ENCODE measurements at places on chromosomes 16 and 17.
A peak's percentile ranks its signal among the peaks of the same experiment; 100 is the strongest.

DNA sequence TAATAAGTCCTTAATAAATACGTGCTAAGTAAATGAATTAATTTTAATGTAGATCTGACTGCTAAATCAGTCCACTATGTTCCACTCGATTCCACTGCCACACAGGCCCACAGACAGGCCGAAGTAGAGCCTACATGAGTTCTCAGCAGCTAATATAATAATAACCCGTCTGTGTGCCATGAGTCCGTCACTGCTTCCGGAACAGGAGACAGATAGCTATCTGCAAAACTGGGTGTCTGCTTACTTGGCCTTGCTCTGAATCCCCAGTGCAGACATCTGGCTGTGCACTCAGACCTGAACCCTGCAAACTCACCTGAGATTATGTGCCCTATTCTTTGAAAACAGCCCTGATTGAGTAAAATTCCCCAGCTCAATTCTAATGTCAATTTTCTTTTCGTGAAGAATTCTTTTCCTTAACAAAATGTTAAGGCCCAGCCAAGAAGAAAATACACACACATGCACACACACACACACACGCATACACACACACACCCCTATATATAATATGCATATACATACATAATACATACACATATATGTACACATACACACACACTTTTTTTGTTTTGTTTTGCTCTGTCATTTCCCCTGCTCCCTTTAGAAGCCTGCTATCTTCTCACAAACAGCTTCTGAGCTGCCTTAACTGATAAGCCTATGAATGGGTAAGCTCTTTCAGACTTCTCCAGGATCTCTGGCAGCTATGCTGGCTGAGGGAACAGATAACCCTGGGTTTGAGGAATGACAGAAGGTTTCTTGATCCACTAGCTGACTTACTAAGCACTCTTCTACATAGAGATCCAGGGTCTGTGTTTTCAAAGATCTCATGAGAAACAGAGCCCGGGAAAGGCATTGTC lies 39.8 kb upstream of the TOM1L1 start:
- peak; percentile 94 for DNase-seq

GRCh38 chr16:30929167-30929566 lies 5.8 kb downstream of the FBXL19 start:
- no peak for DNase-seq

DNA sequence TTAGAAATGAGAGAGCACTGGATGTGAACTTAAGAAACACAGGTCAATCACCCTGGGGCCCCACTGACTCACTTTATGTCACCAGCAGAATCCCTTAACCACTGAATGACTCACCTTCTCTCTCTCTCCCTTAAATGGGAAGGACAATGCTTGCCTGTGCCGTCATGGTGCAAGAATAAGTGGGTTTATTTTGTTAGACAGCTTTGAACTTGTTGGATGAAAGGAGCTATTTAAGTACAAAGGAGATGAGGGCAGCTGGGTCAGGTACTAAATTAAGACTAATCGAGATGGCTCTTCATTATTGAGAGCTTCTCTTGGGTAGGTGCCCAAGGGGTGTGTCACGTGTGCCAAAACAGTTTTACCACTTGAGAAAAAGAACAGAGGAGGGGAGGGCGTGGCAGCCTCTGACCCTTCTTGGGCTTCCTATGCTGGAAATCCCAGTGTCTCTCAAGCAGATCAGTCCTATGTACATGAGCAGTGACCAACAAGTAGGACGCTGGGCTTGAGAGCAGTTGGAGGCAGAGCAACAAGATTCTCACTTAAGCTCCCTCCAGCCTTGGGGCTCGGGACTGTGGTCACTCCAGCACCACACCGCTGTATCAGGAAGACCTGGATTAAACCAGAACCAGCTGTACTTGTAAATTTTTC lies 6.7 kb upstream of the KRT31 start:
- DNase-seq = peak; percentile 13

DNA sequence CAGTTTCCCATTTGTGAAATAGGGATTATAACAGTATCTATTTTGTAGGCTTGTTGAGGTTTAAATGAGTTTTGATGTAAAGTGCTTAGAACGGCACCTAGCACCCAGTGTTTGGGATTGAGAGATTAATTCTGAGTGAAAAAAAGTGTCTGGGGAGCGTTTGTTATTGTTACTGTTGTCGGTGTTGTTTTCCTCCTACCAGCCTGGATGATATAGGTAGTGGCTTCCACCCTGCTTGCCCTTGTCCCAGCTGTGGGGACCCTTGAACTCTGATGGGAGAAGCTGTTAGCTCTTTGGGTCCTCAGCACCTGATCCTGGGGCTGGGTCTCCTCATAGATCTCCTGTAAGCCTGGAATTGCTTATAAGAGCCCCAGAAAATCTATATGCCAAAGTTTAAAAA lies 4.9 kb downstream of the FMNL1 start:
- DNase-seq = no peak

- no peak for DNase-seq
These were observed 2.8 kb downstream of the DBNDD1 start for GRCh38 chr16:90016339-90016950.

DNA sequence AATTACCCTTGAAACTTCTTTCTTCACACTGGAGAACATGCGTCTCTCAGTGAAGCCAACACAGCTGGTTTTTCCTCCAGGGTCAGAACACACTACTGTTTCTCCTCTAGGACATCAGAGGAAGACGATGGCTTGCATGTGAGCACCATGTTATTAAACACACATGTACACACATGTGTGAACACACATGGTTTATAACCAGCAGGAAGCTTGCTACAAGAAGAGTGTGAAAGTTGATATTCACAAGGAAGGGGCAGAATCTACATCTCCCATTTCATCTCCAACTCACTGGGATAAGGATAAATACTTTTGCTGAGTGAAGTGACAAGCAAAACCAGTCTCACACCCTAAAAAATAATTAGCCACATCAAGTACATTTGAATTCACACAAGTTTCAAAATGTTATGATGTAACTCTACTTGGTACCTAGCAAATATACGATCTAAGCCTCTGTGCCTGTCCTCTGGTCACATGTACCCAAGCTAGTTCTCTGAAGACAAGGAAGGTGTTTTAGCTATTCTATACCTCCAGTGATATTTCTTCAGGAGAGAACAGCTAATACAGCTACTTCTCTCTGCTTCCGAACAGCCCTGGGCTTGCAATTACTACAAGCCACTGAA lies 127.7 kb downstream of the PARN start:
- DNase-seq = peak; percentile 35

DNA sequence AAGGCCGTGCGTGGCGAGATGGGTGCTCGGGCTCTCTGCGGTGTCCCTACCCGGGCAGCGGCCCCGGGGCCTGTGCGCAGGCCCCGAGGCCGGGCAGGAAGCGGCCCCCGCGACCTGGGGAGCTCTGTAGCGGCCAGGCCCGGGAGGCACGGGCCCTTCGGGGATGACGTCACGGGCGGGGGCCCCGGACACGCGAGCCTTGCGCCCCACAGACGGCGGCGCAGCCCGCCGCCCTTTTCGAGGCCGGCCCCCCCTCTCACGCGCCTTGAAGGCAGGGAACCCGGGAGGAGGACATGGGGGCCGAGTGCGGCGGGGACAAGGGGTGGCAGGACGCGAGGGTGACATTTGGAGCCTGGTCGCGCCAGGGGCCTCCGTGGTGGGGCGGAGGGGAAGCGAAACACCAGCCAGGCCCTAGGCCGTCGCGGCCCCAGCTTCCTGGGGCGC lies 1.1 kb downstream of the RAI1 start:
- peak; percentile 41 for DNase-seq

GRCh38 chr17:21193031-21193430 lies 20.9 kb downstream of the TMEM11 start:
- DNase-seq = no peak

GRCh38 chr16:74521691-74522090 lies 85.2 kb downstream of the GLG1 start:
- DNase-seq = no peak

- DNase-seq = no peak
These were observed 191.8 kb downstream of the SNX29 start for GRCh38 chr16:12168074-12169000.

DNA sequence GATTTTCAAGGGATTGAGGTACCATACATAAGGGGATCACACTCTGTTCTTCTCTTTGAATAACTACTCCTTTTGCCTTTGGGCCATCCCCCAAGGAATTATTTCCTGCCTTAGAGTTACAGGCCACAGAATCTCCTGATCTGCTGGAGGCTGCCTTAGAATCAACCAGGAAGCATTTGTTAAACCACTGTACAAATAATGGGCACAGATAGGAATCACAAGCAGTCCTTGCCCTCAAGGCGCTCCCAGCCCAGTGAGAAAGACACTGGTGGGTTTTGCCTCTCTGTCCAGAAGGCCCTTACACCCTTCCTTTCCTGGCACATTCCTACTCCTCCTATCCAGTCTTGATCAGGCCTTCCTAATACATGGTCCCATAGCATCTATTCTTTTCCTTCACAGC lies 45.9 kb downstream of the MRTFB start:
- DNase-seq = no peak

- DNase-seq = no peak
These were observed 62.7 kb downstream of the SNX20 start for GRCh38 chr16:50618238-50618918.

DNA sequence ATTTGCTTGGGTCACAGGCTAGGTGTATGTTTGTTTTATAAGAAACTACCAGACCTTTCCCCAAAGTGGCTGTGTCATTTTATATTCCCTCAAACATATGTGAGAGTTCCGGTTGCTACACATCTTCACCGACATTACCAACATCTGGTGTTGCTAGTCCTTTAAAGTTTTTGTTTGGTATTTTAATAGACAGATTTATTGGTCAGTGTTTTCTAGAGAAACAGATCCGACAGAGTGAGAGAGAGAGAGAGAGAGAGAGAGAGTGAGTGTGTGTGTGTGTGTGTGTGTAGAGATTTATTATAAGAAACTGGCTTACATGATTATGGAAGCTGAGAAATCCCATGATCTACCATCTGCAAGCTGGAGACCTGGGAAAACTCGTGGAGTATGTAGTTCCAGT lies 31.0 kb downstream of the LDHD start:
- DNase-seq = no peak

DNA sequence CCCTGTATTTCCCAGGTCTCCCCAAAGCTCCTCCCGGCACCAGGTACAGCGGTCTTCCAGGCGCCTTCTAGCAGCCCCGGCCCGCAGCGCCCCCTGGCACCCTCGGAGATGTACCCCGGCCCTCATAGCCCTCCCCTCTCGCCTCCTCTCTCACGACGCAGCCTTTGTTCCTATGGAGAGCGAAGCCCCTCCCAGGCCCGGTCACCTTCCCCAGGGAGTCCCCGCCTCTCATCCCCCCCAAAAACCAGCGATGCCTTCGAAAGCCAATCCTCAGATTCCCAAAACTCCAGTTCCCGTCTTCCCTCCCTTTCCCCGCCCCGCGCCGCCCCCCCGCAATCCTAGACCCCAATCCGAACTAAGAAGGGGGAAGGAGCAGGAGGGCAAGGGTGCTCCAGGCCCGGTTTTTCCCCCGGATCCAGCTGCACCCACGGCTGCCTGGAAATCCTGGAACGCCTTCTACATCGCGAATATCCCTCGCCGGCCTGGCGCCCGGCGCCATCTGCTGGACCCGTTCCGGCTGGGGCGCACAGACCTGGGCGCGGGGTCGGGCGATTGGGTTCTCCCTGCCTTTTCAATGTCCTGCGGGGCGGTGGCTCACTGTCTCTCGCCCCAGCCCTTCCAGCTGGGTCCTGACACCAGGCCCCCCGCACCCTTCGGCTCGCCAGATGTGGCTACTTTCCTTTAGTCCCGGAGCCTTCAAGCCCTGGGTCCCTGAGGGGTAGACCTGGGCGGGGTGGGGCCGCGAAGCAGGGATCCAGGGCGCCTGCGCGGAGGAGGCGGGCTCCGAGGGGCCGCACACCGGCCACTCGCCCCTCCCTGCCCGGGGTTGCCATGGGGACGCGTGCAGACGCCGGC lies at the start of gene DNAH2:
Gene DNAH2 (plus strand): TSS at position 844 of the 855 bp plus-strand sequence. CDS start 1,991 bp downstream, outside the sequence.
- peak; percentile 86 for DNase-seq

GRCh38 chr16:49556606-49557446 lies 183.2 kb downstream of the C16orf78 start:
- DNase-seq = peak; percentile 7

DNA sequence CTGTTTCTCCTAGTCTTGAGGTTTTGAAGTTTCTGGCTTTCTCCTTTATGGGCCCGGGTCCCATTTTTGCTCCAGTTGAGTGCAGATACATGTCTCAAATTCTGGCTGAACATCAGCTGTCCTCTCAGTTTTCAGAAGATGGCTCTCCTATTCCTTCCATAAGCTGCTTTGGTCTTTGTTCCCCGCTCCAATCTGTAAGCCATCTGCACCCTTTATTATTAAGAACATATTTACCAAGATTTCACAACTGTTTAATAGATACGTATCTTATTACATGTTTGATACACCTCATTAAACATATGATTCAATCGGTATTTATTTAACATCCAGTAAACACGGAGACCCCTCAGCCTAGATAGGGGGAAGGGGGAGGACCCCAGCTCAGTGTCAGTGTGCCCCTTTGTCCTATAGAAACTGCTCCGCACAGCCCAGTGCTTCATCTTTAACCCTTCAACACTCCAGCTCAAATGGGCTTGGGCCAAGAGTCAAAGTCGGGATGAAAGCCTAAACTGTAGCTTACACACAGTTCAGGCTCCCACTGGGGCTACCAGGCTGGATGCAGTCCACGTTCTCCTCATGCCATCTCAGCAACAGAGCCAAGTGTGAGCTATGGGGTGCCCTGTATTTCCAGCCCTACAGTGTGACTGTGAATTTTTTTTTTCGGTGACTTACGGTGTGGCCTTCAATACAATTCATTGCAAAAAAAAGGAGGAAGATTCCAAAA lies 166.0 kb upstream of the ZFHX3 start:
- no peak for DNase-seq

GRCh38 chr16:60392380-60392779 lies 1643.9 kb downstream of the CDH8 start:
- DNase-seq = no peak

GRCh38 chr17:10018461-10018891 lies 113.4 kb upstream of the RCVRN start:
- peak; percentile 78 for DNase-seq

GRCh38 chr17:77208856-77209255 lies 68.1 kb downstream of the SEC14L1 start:
- no peak for DNase-seq

DNA sequence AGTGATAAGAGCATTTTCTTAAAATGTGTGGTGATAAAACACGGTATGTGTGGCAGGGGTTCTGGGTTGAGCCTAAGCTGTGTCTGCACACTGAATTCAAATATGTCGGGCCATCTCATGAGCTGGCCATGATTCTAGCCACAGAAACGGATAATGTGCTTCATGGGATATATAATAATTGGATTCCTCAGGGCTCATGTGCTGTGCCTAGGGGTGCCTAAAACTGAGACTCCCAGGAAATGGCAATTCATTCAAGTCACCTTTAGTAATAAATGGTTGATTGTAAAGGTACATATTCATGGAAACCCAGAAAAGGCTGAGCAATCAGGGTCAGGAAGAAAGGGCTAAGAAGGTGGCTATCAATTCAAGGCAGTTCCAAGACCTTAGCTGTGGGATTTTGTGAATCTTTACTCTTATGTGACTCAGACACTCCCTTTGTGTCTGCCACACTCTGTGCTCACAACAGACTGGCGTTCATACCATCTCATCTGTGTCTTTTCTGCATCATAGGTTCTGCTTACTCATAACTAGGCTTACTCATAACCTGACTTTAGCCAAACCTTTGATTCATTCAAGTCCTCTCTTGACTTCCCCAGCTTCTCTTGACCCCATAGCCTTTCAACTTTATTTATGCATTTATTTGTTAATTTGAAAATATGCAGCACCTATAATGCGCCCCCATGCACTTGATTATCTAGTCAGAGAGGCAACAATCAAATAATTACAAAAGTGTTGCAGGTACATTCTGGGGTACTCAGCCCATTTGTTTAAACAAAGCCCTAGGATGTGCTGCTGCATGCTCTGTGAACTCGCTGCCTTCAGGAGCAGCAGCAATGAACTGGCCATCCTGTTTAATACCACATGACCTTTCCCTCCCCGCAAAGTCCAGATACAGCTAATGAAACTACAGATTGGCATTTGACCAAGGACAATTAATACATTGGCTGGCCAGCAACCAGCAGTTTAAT lies 28.4 kb upstream of the MED13 start:
- no peak for DNase-seq

All from OCI-M1 (cell line).